ENCODE measurements at places on chromosomes 16 and 17.

GRCh38 chr17:69179227-69179952 is 37.7 kb upstream of the ABCA6 start:
- no peak for DNase-seq

GRCh38 chr17:3501344-3501743 is 25.5 kb downstream of the ASPA start:
- DNase-seq: no peak

DNA sequence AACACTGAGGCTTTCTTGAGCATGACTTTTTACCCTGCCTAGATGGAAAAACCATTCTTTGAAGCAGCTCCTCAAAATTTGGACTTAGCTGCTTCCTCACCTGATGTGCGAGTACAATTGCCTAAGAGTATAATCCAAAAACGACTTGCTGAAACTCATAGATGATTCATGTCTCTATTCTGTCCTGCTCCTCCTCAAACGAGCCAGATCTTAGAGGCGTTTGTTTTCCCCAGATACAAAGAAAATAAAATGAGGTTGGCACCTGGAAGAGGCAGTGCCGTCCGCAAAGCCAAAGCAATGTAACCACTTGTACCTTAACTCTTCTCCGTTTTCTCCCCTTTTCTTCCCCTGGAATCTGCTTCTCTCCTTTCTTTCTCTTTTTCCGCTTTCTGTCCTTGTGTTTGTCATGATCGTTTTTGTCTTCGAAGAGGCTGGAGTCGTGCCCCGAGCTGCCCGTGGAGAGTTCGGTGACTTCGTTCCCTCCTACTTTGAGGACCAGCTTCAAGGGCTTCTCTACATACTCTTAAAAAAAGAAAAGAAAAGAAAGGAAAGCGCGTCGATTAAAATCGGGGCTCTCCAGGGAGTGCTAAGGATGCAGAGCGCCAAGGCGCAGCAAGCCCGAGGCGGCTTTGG is 895 bp downstream of the BRD7 start:
- no peak for DNase-seq

- DNase-seq: no peak
These were observed 19.5 kb upstream of the RNF43 start for GRCh38 chr17:58436805-58437239.

GRCh38 chr17:13957636-13958035 is 111.7 kb upstream of the COX10 start:
- no peak for DNase-seq

GRCh38 chr16:13306161-13306995 is 405.0 kb downstream of the SHISA9 start:
- DNase-seq: no peak

GRCh38 chr17:50920891-50921586 is 54.9 kb upstream of the TOB1 start:
- DNase-seq: no peak

All from stimulated activated CD4-positive, alpha-beta T cell treated with anti-CD3 and anti-CD28 coated beads, Interleukin-15, amount 100 ng/mL, for 1 hour (primary cell).